Activated T-helper 1 cell treated with Interleukin-2 at 50 U/mL for 16 hours (primary cell): ENCODE measurements at places on chromosomes 13 and 19.

DNA sequence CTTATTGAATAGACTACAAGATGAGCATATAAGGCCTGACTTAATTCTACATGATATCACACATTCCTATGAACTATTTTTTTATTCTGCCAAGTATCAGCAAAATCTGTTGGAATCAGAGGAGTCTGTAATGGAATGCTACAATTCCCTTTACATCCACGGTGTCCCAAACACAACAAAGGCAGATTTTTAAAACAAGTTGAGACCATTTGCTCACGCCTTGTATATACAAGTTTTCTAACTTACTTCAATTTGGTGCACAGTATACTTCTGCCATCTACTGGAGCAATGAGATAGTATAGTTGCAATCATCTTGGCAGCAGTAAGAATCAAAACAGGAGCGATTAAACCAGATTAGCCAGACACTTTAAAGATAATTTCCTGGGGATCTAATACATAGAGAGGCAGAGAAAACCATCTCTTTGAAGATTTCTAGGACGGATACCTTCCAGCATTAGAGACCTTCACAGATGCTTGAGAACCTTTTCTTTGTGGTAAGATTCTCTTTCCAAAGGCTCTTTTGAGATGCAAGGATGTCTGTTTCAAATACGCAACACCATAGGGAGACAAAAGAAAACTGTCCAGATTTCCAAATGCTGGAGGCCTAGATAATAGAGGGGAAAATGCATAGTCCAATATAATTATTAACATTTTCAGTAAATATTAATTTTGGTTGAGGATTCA is 302.0 kb upstream of the MIR17HG start:
- no peak for DNase-seq

- DNase-seq: no peak
These were observed 1.7 kb downstream of the ITM2B start for GRCh38 chr13:48234566-48235340.

DNA sequence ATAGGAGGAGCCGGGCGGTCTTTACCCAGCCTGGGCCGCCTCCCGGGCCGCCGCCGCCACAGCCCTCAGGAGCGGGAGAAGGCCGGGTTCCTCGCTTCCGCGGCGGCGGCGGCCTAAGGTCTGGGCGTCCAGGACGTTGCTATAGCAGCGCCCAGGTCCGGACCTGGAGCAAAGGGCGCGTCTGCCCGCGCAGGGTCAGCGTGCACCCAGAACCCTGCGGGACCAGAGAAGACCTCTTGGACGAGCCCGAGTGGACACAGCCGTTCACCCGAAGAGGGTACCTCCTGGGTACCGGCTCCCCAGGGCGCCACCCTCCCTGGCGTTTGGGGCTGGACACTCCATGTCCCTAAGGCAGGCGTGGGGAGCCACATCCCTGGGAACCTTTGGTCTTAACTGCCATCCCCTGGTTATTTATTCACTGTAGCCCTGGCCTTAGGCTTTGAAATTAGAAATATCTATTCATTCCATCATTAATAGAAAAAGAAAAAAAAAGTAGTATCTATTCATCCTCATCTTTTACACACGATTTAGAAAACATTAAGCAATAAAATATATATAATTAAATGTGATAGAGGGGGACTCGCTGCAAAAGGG is 2.4 kb downstream of the DZIP1 start:
- no peak for DNase-seq

DNA sequence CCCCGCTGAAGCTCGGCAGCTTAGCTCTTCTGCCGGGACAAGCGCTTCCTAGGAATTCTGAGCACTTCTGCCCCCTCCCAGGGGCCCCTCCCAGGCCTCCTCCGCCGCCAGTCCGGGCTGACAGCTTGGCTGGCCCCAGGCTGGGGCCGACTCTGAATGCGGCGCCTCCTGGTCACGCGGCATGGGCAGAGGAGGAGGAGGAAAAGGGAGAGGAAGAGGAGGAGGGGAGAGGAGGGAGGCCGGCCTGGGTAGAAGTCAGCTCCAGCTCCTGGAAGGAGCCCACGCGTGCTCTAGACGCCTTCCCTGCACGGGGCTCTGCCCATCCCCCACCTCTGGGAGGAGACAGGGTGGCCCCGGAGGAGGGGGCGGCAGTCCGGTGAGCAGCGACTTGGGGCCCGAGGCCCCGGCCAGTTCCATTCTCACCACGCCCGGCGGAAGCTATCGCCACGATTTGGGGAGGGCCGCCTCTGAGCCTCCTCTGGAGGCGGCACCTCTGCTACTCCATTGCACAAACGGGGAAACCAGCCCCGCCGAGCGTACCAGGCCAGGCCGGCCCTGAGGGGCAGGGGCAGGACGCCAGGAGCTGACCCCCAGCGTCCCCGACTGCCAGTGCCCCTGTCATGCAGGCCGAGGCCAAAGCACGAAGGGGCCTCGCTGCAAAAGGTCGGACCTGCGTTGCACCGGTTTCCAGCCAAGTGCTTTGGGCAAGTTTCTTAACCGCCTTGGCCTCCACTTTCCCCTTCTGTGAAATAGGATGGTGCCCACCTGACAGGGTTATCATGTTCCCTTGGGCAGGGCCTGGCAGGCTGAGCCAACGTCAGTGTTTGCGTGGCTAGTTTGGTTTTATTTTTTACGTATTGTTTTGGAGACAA is 31.6 kb downstream of the CCNE1 start:
- DNase-seq: no peak

DNA sequence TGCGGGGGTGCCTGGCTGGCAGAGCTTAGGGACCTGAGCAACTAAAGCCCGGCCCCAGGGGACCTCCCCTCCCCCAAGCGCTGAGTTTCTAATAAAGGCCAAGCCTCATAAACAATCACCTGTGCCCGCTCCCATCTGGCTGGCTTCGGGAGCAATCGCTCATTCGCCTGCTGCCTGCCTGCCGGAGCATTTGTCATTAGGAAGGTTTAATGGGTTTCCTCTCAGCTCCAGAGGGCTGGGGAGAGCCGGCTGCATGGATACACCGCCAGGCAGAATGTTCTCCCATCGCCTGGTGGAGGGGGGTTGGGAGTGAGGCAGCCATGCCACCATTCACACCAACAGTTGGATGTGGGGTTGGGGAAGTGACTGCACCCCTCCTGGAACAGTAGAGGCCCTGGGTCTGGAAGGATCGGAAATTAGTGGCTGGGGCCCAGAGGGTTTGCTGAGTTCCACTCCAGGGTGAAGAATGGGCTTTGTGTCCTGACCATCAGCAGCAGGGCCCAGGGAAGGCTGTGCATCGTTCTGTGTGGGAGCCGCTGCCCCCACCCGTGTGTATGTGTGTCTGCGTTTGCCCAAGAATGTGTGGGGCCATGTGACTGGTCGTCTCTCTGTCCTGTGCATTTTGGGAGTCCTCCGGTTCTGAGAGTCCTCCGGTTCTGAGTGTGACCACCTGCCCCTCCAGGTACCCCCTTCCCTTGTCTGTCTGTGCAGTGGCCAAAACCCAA is 15.3 kb downstream of the PIN1 start:
- DNase-seq: no peak

- DNase-seq: no peak
These were observed 5.8 kb downstream of the EIF3K start for GRCh38 chr19:38624822-38625221.

GRCh38 chr13:71483733-71484132 is 383.3 kb downstream of the DACH1 start:
- no peak for DNase-seq

DNA sequence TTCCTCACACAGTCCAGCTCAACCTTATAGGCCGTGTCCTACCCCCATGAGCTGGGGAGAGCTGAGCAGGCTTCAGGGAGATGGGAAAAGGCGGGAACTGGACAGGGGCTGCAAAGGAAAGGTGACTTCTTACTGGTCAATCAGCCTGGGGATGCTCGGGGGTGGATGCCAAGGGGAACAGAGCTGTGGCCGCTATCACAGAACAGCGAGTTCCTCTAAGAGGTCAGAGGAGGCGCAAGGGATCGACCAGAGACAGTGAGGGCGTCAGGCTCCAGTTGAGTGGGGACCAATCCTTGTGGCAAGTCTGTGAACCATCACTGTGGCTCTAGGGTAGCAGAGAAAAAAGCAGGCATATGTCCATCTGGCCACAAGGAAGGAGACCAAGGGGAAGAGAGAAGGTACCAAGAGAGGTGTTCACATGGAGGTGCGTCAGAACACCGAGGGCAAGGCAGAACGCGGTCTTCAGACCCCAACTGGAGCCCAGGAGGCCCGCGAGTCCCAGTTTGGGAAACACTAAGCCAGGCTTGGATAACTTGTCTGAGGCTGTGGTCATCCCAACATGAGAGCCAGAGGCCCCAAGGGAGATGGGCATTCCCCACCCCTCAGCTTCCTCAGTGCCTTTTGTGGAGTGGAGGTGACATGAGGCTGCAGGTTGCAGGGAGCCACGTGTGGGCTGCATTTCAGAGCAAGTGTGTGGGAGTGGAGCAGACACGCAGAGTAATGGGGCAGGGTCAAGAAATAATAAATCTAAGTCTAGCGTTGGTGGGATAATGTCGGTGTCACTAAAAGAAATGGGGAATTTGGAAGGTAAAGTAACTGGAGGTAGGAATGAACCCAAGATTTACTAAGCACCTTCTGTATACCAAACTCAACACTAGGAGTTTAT is 3.9 kb downstream of the F10 start:
- DNase-seq: no peak

DNA sequence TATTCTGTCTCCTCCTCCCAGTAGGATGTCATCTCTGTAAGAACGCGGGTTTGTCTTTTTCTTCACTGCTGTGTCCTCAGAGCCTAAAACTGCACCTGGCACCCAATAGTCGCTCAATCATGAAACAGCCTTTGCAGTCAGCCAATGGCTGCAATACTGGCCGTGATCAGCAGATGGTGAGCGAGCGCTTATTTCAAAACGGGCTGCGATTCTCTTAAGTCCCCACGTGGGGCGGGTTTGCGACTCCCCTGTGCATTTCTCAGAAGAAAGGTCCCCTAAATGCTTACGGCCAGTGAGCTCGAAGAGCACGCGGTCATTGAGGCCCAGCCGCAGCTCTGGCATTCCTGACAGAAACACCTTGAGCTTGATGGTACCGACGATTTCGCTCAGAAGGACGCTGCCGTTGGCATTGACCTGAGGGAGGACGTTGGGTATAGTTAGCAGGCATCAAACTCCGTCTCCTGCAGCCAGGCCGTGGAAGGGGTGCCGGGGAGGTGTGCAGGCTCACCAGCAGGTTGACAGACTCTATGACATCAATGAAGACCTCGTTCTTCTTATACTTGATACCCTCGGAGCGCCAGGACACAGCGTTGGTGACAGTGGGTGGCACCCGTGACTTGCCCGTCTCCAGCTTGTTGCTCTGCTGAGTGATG is 6.0 kb downstream of the AP1M2 start:
- DNase-seq: peak; percentile 71

DNA sequence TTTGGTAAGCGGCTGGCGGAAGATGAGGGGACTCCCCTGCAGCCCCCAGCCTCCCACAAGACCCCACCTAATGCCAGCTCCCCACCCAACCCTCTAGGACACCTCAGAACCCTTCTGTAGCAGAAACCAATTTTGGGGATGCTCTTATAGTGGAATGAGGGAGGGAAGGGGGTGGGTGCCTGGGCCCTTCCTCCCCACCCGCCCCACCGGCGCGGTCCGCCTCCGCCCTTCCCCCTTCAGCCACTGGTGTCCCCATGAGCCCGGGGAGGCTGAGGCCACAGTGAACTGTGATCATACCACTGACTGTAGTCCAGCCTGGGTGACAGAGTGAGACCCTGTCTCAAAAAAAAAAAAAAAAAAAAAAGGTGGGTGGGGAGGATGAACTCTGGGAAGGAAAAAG is 16.2 kb downstream of the TLE6 start:
- DNase-seq: no peak

GRCh38 chr13:83876546-83876945 is 5.7 kb downstream of the SLITRK1 start:
- DNase-seq: no peak

DNA sequence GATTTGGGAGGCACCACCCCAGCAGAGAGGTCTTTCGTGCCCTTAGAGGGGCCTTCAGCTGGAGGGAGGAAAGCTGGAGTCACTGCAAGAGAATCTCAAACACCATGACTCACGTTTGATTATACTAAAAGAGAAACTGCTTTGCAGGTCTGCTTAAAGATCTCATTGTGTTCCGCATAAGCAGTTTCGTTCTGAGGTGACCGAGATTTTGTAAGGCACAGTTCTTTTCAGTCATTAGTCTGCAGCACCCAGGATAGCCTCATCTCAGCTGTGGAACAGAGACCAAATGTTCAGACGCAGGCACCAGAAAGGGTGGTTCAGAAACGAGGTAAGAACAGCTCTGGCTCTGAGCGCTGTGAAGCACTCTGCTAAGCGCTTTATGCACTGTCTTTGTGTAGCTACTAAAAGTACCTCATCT is 71.2 kb upstream of the GTF3A start:
- no peak for DNase-seq

GRCh38 chr13:86020351-86021002 is 221.3 kb upstream of the SLITRK6 start:
- DNase-seq: no peak

- no peak for DNase-seq
These were observed 17.4 kb downstream of the ZC3H4 start for GRCh38 chr19:47096100-47096704.

- no peak for DNase-seq
These were observed 15.7 kb downstream of the ZNF808 start for GRCh38 chr19:52542984-52543664.

GRCh38 chr13:27203854-27204253 is 32.2 kb upstream of the USP12 start:
- no peak for DNase-seq
